Osteocyte (in vitro differentiated cells): ENCODE measurements at places on chromosomes 7 and 10. TPM values are rescaled to one million over a fixed set of nuclear protein-coding genes. Genes with fewer than 3 reads are reported as not detected.

CRPPA gene
- 2.6 and 3.3 TPM in 2 replicates for total RNA-seq

GRCh38 chr10:60778971-60779796 lies 906 bp downstream of the CDK1 start:
- no peak for DNase-seq

GRCh38 chr7:35645691-35646090 lies 49.2 kb downstream of the HERPUD2 start:
- no peak for DNase-seq

OR2A42 gene
- 0.08 and 0.18 TPM in 2 replicates for total RNA-seq

CPA4 gene
- 23.6 and 24.7 TPM in 2 replicates for total RNA-seq

DNA sequence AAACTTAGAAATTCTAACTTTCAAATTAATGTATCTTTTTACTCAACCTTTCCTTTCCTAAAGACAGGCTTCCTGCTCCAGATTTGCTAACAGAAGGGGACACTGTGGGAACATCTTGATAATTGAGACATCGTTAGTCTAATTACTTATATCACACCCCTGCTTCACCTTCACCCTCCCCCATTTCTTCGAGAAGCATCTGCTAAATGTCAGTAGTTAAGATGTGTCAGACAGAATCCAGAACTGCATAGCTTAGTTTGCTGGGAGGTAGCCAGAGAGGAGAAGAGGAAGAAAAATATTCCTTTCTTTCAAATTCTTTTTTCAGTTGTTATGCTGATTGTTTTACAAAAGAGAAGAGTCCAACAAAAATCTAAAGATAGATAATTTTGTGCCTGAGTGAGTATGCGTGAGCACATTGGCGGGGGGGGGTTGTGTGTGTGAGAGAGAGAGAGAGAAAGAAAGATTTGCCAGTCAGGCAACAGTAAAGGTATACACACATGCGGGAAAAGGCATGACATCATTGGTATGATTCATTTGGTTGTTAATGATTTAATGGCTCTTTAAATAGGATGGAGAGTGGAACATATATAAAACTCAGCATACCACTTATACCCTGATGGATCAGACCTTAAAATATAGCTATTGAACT lies 192.4 kb downstream of the PTN start:
- no peak for DNase-seq

DNA sequence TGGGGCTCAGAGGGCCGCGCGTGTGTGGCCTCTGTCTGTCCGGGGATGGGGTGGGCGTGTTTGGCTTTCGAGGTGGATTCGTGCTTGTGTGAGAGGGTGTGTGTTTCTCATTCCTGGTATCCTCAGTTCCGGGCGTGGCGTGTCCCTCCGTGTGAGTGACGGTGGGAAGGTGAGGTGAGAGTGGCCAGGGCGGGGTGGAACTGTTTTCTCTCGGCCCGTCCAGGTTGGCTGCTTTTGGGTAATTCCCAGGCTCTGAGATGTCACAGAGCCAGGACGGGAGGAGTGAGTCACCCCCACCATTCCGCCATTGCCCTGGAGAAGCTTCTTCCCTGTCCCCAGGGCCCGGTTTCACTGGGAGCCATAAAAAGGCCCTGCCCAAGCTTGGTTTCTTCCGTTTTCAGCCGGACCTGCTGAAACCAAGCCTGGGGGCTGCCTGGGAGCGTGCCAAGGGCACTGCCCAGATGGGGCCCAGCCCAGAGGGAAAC lies 21.3 kb upstream of the CLDN4 start:
- DNase-seq: no peak

SLC18A3 gene
- 0.32 and 0.34 TPM in 2 replicates for total RNA-seq

SMKR1 gene
- total RNA-seq: not detected in 2 replicates

DNA sequence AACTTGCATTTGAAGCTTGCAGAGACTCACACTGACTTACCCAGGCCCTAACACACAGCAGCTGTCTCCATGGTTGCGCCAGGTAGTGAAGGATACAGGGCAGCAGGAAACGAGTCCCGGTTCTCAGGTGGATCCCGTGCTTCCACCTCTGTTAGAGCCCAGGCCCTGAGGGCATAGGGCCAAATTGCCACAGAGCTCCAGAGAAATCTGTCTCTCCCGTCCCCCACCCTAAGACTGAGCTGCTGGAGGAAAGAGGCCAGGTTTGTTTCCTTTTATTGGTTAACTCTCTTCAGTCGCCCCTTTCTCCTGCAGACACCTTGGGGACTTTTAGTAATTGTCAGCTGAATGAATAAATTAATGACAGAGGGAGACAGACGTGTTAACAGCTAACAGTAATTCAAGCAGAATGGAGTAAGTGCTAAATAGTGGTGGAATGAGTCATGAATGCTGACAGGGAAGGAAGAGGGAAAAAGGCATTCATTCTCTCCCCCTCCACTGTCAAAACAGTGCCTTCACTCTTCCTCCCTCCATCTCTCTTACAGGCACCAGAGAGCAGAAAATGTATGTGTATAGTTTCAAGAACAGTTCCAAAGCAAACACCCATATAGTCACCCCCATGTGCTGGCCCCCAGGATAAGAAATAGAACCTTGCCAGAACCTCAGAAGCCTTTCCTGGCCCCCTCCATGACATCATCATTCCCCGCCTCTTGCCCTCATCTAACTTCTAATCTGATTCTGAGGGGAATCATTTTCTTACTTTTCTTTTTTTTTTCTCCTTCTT lies 16.8 kb upstream of the DLG5 start:
- DNase-seq: no peak

DNA sequence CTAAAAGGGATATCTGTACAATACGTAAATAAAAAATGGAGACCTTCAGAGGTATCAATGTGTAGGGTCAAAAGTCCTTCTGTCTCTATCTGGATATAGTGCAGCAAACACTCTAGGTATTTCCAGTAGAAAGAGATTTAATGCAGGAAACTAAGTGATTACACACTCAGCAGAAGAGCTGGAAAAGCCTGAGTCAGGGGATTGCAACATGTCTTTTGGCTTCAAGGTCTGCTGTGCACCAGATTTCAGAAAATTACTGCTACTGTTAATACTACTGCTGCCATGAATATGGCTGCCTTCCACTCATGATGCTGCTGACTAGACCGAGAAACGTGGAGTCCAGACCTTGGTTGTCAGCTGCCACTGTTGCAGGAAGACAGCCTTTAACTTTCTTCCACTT lies 94.9 kb upstream of the DLX6 start:
- DNase-seq: no peak

DNA sequence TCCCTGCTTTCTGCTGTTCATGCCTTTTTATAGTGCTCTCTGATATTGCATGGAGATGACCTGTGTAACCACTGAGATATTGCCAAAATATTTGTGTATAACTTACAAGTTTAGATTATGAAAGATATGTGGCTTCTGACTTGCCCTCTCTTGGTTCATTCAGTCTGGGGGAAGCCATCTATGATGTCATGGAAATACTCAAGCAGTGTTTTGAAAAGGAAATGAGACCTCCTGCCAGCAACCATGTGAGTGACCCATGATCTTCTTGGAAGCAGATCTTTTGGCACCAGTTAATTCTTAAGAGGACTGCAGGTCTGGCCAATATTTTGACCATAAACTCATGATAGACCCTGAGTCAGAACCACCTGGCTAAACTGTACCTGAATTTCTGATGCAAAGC lies 183.0 kb downstream of the THSD7A start:
- DNase-seq: no peak

ANKRD61 gene
- not detected in 2 replicates for total RNA-seq

DNA sequence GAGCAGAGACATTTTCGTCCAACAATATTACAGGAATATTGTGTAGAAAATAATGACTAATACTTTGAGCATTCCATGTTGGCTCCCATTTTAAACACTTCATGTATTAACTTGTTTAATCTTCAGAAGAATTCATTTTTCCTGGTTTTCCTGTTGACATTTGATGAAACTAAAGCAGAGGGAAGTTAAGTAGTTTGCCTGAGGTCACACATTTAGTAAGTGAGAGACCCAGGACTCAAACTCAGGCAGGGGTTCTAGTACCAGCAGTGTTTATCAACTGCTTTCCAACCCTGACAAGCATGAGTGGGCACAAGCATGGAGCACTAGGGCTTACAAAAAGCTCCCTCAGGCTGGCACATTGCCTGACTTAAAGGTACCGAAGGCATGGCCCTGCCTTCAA lies 719.1 kb downstream of the AUTS2 start:
- DNase-seq: no peak

- no peak for DNase-seq
Observed at GRCh38 chr7:97218767-97219166, 101.3 kb downstream of the SDHAF3 start.

DNA sequence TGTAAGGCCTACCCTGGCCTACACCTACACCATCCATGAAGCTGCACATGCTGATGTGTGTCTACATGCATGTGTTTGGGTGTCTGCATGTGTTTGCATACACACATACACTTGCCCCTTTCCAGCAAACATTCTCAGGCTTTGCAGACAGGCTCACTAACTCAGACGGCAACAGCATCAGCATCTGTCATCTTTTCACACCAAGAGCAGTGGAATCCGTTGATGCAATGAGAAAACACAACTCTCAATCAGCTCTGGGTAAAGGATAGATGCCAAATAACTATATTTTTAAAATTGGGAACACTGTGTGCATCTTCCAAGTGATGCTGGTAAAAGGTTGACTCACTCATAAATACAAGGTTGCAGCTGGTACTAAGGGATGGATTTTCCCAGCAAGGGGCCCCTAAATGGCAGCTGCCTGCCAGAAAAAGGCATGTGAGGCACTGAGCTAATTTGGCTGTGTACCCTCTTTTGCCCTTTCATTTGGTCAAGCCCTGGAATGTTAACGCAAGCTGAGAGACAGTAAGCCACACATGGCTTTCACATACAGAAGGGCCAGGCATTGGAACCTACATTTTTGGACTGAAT lies 296.3 kb upstream of the NPSR1 start:
- no peak for DNase-seq

CYP3A5 gene
- total RNA-seq: not detected in 2 replicates

- no peak for DNase-seq
Observed at GRCh38 chr7:139681463-139681755, 96.4 kb downstream of the HIPK2 start.

ALOX5 gene
- not detected in 2 replicates for total RNA-seq

- no peak for DNase-seq
Observed at GRCh38 chr7:90668992-90669391, 72.9 kb downstream of the CDK14 start.

- no peak for DNase-seq
Observed at GRCh38 chr7:6232116-6232515, 40.3 kb downstream of the CYTH3 start.

TRIM4 gene
- total RNA-seq: 13.1 and 14.3 TPM in 2 replicates

GRCh38 chr7:117018713-117019112 lies 65.4 kb downstream of the ST7 start:
- no peak for DNase-seq

UCMA gene
- total RNA-seq: not detected in 2 replicates

TYW1 gene
- total RNA-seq: 16.3 and 17.2 TPM in 2 replicates
